ENCODE measurements at places on chromosomes 3 and 15.

DNA sequence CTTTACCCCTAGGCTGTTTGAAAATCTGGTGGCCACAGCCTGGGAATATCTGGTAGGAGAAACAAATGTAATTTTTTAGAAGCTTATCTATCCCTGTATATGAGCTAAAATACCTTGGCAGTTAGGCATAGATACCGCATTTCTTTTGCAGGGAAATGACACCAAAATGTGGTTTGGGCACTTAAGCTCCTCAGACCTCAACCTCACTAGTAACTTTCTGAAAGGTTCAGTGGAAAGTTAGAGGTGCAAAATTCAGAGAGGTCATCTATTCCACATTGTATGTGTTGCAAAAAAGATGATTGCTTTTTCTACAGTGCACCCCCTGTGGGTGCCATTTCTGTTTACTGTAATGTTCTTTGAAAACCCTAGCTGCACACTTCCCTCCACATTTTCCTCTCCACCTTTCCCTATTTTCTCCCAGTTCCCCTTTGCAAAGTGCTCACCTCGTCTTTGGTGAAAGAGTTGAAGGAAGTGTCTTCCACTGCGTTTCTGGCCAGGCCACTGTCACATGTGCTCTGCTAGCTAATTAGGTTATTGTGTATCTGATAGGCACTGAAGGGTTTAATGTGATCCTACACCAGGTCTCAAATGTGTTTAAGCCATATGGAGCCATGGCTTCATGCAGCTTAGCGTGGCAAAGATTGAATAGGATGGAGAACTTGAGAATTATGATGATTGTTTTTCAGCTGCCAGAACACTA, 1.3 kb downstream of the SACM1L start:
- DNase-seq = no peak

- no peak for DNase-seq
Observed at GRCh38 chr3:50173685-50174516, 17.5 kb upstream of the GNAT1 start.

DNA sequence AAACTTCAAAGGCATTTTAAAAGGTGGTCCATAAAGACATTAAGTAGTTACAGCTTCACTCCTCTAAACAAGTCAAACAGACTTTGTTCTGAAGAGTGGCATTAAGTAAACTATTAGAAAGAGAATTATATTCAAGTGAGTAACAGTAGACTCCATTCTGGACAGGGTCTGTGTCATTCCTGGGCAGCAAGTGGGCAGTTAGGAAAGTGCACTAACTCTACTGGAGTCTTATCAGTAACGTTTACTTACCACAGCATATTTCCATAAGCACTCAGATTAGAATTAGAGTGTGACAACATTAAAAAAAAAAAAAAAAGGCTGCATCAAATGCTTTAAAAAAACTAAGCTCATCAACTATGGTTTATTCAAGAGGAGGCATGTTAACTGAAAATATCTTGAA, 10.6 kb downstream of the UBR1 start:
- DNase-seq = no peak

DNA sequence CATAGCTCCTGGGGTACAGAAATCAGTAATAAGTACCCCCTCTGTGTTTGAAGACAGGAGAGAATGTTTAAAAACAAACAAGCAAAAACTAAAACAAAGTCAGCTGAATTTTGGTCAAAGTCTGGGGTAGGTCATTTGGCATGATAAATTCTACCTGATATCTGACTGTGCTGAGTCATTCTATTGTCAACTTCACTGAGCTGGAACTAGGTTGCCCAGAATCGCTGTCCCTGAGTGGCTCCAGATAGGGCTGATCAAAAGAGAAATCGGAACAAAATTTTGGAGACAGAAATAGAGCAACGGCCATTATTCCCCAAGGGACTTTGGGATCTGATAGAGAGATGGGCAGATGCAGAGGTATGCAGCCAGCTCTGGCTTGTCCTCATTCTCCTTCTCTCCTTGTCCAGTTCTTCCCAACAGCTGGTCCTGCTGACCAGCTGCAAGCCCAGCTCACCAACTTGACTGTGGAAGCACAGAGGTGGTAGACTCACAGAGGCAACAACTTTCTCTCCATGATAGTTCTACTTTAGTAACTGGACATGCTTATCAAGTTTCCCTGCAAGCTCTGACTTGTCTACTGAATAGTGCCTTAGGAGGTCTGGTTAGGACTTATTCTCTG, 57.3 kb upstream of the MYRIP start:
- no peak for DNase-seq

GRCh38 chr3:34583451-34583850, 785.0 kb downstream of the PDCD6IP start:
- DNase-seq = no peak
